ENCODE measurements at places on chromosomes 1 and 21.
A peak's percentile ranks its signal among the peaks of the same experiment; 100 is the strongest.

DNA sequence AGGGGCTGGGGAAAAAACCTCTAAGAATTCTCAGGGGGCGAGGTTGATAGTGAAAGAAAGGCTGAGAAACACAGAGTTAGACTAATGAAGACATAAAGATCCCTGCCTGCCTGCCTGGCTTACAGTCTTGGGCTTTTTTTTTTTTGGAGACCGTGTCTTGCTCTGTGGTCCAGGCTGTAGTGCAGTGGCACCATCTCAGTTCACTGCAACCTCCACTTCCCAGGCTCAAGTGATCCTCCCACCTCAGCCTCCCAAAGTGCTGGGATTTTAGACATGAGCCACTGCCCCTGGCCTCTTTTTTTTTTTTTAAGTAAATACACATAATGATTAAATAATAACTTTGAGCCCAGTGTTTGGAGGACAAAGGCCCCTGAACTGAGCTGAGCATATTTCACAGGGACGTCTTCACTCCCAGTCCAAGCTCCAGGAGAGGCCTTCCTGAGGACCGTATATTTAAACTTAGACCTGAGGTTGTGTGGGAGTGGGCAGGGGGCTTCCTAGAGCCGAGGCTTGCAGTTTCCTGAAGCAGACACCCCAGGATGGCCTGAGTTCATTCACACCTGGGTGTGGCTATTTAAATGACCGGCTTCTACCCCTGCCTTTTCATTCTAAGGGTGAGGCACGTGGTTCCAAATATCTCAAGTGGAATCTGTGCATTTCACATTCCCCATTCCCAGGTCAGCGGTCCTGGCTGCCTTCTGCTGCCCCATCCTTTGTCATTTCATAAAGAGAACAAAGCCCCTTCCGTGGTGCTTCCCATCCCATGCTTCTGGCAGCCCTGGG lies 16.0 kb upstream of the EFHD2 start:
- DNase-seq = no peak

DNA sequence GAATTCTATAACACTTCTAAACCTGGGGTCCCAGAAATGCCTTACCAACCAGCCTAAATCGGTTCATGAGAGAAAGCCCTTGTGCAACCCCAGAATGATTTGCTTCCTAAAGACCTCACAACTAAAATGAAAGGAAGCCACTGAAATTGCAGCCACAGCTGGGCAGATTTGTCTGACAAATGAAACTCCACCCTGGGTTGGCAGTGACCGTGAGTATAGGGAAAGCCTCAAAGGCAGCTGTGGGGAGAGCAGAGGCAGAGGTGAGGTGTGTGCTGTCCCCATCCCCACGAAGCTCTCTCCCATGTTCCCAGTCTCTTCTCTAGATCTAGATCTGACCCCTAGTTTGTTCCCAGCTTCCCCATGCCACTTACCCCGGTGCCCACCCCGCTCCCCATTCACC lies 23.1 kb downstream of the RHBDL2 start:
- DNase-seq = no peak

- DNase-seq = no peak
Observed at GRCh38 chr1:53532912-53533311, 73.7 kb downstream of the DMRTB1 start.

DNA sequence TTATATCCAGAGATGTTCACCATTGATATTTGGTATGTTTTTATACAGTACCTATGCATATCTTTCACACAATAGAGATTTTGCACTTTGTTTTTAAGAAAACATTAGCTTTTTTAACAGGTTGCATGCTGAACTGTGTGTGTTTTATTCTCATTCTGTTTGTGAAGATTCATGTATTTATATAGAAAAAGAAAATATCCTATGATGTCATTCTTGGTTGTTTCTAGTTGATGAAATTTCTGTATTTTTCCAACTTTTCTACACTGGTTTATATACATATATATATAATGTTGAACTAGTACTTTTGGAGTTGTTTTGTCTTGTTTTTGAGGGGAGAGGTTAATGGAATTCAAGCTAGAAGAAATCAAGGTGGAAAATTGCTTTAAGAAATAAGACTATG lies 143.8 kb downstream of the MATN1 start:
- no peak for DNase-seq

GRCh38 chr1:61612602-61613001 lies 112.3 kb downstream of the TM2D1 start:
- no peak for DNase-seq

DNA sequence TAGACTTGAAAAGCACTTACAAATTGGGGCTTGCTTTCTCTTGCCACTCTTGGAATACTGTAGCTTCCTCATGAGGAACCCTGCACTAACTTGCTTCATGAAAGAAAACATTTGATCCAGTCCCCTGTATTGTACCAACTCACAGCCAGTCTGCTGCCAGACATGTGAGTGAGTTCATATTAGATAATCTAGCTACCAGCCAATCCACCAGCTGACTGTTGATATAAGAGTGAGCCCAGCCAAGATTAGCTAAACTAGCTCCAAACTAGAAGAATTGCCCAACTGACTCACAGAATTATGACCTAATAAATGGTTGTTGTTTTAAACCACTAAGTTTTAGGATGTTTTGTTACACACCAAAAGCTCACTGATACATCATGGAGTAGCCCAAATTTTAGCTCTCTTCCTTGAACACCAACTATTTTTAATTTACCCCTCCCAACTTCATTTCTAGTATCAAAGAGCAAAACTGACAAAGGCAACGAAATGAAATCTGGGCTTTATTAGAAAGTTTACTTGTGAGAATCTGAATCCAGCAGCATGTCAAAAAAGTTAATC lies 6.6 kb upstream of the RGS8 start:
- DNase-seq = no peak

DNA sequence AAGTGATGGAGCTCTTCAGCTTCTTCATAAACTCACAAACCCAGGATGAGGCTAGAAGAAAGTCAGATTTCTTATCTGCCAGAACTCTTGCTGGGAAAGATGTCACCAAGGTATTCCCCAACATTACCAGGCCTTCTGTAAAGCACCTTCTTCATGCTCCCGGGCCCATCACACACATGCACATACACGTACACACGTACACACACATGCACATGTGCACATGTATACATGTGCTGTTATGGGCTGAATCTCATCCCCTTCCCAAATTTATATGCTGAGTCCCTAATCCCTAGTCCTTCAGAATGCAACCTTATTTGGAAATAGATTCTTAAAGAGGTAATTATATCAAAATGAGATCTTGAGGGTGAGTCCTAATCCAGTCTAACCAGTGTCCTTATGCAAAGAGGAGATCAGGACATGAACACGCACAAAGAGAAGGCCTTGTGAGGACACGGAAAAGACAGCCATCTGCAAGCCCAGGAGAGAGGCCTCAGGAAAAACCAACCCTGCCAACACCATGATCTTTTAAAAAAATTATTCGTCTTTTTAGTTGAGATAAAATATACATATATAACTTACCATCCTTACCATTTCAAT lies 76.4 kb upstream of the LYST start:
- DNase-seq = no peak

GRCh38 chr1:221868593-221869303 lies 126.9 kb upstream of the DUSP10 start:
- no peak for DNase-seq

DNA sequence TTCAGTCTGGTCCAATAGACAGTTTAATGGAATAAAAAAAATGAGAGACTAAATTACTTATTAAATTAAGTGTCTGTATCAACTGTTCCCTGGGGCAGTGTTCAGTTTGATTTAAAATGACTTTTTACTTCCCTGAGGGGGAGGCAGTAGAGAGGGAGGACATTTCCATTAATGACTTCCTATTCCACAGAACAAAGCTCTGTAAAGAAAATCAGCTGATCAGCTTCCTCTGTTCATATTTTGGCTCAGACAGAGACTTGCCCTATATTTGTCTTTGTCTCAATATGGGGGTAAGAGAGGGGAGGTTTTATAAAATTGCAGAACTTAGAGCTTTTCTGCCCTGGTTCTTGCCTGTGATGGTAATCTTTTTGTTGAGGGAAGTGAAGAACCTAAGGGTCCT lies 8.4 kb downstream of the CFAP126 start:
- DNase-seq = no peak

DNA sequence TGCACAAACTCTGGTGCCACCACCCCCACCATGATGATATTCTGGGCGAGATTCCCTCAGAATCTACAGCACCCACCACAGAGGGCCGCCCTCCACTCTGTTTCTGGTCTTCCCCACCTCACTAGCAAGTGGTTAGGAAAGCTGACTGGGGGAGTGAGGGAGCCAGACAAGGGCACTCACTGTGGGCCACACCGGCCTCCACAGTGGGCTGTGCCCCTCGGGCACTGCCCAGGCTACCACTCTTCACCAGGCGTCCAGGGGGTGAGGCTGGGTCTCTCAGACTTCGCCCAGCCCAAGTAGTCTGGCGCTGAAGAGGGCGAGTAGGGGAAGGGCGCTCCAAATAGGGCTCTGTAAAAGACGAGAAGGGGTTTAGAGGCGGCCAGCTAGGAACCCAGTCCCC lies 11.2 kb upstream of the GATAD2B start:
- DNase-seq = no peak

GRCh38 chr1:47334765-47335435 lies 1.3 kb downstream of the CMPK1 start:
- DNase-seq = no peak

- DNase-seq = no peak
Observed at GRCh38 chr21:38303300-38303699, 46.5 kb downstream of the KCNJ15 start.

DNA sequence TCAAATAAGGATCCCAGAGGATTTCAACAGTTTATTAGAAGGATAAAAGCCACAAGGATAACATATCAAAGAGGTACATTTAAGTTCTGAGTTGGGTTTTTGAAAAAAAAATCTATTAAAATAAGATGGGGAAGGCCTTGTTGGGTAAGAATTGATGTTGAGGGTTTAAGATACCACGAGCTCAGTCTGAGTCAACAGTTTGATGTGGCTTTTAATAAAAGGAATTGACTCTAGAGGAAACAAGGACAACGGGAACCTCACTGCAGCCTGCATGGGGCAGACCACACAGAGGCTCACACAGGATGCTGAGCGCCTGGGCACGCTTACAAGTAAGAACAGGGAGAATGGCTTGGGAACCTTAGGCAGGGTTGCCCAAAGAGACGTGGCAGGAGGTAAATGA lies 107.5 kb downstream of the TIAM1 start:
- no peak for DNase-seq

DNA sequence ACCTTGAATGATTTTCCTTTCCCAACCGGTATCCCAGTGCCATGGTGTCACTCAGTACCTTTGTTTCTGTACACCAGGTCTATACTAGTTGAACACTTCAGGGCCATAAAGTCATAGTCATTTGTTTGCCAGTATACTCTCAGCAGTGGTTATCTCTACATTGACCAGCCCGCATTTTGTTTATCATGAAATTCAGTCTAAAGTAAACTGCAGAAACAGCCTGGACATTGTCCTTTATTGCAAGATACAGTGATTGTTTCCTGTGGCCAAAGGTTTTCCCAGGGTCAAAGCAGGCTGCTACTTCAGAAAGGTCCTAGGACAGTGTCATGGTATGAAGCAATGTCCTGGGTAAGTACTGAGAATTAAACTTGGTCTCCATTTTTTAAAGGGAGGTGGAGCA lies 407.4 kb downstream of the RWDD3 start:
- no peak for DNase-seq

DNA sequence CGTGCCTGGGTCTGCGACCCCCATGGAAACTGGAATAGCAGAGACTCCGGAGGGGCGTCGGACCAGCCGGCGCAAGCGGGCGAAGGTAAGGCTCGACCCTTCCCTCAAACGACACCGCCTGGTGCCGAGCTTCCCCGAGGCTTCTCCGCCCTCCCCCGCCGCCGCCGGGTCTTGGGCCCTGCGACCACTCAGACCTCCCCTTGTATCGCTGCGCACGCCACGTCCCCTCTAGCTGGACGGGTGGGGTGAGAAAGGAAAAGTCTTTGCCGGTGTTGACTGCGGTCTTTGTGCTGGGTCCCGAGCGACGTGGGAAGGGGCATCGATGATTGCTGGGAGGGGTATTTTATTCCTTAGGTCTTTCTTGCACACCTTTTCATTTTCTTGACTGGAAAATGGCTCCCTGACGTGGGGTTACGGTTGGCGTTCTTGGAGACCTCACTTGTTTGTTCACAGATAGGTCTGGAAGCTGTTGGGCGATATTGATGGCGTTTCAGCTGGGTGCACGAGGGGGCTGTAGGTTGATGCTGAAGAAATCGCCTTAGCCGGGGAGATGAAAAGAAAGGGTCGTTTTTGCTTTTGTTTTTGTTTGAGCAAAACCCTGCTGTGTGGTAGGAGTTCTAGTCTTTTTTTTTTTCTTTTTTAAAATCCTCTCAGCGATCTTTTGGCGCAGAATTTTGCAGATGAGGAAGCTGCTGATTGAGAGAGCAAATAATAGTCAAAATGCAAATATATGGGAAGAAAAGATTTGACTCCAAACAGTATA lies 776 bp downstream of the KDM1A start:
- DNase-seq = peak; percentile 44

- DNase-seq = no peak
Observed at GRCh38 chr1:3465935-3466321, 11.5 kb downstream of the ARHGEF16 start.

DNA sequence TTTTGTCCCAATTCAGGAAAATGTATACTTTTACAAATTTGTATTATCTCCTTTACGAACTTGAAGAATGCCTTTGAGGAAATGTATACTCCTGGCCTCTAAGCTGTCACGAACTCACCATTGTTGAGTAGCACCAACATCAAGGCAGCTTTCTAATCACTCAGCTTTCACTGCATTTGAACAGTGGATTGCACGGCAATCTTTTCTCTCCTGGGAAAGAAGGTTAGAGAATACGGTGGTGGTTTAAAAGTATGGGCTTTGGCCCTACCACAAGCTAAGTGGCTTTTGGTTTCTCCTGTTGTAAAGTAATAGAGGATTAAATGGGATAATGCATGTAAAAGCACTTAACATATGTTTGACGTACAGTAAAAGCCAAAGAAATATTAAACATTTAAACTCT lies 57.8 kb downstream of the CNST start:
- no peak for DNase-seq

- no peak for DNase-seq
Observed at GRCh38 chr1:230589951-230590350, 52.3 kb upstream of the COG2 start.

DNA sequence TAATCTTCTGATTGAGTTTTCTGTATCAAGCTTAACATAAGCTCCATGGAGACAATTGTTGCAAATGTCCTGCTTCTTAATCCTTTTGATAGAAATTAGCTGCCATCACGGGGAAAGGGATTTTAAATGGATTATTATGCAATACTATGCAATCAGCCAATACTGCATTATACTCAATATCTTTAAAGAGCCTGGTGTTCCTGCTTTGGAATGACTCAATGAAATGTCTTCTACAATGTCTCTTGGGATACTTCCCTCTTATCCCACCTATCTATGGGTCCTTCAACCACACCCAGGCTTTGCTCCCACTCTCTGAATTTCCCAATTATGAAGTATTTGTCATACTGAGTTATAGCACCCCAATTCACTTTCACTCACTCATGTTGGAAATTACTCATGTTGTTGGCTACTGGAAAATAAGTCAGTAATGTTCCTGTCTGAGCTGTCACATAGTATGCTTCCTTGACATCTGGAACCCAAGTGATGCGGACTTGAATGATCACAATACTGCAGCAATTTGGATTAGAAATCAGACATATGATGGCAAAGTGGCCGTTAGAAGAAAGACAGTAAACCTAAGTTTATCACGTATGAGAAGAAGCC lies 85.0 kb downstream of the TPR start:
- no peak for DNase-seq

GRCh38 chr1:172449585-172450523 lies 6.0 kb upstream of the PIGC start:
- DNase-seq = peak; percentile 43

All from neural crest cell (in vitro differentiated cells).